ENCODE measurements at places on chromosomes 16 and 17.

- DNase-seq = no peak
These were observed 1.6 kb downstream of the RND2 start for GRCh38 chr17:43026595-43026994.

- DNase-seq = no peak
These were observed 72.6 kb upstream of the CDH5 start for GRCh38 chr16:66293932-66294331.

GRCh38 chr17:39963829-39964228 lies 1.0 kb downstream of the GSDMA start:
- no peak for DNase-seq

DNA sequence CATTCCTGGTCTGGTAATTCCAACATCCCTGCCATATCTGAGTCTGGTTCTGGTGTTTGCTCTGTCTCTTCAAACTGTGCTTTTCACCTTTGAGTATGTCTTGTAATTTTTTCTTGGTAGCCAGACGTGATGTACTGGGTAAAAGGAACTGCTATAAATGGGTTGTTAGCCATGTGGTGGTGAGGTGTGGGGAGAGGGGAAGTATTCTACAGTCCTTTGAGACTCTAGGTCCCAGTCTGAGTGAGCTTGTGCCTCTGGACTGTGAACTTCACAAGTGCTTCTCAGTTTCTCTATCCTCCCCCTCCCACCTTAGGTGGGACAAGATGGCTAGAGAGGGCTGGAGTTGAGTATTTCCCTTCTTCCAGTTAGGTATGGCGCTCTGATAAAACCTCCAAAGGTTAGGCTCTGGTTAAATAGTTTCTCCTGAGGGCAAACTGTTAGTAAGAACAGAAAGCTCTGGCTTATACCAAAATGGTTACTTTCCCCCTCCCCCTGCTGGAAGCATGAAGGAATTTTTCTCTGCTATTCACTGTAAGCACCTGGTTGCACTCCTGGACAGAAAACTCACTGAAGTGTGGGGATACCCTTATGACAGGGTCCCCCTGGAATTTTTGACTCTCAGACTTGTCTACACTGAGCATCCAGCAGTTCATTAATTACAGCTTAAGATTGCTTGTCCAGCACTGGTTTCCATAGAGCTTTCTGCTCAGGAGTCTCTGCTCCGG lies 87.8 kb downstream of the MARCHF10 start:
- DNase-seq = no peak

DNA sequence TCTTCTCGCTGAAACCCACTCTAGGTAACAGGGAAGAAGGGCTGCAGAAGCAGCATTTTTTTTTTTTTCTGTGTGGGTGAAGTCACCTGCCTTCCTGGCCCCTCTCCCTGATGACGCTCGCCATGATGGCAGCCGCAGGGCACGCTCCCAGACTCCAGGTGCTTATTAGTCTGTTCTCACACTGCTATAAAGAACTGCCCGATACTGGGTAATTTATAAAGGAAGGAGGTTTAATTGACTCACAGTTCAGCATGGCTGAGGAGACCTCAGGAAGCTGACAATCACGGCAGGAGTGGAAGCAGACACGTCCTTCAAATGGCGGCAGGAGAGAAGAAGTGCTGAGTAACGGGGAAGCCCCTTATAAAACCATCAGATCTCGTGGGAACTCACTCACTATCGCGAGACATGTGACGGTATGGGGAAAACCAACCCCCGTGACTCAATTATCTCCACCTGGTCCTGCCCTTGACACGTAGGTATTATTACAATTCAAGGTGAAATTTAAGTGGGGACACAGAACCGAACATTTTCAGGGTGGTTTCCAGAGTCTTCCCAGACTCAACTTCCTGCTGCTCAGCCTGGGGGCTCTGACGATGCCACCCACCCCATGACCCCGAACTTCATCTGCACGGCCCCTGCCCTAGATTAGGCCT lies 34.9 kb upstream of the NLRP1 start:
- DNase-seq = no peak

DNA sequence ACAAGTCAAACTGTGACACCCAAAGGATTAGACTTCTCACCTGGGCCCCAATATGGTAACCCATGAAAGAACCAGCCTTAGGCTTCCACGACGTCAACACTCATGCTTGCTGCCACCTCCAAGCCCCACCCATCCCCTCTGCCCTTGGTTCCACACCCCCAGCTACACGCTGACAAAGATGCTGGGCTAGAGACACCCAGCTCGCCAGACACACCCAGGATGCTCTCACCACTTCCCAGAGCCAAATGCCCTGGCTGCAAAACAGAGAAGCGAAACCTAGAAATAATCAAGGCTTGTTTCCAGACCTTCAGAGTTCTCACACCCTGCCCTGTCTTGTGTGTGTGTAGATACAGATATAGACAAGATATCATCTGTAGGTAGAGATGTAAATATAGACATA lies 26.0 kb upstream of the ADCY9 start:
- DNase-seq = no peak

GRCh38 chr16:2983706-2984136 lies 3.5 kb upstream of the PKMYT1 start:
- DNase-seq = peak; percentile 68

GRCh38 chr17:78745407-78746088 lies 36.5 kb downstream of the CYTH1 start:
- DNase-seq = no peak

- DNase-seq = no peak
These were observed 18.4 kb upstream of the STAC2 start for GRCh38 chr17:39244016-39244599.

DNA sequence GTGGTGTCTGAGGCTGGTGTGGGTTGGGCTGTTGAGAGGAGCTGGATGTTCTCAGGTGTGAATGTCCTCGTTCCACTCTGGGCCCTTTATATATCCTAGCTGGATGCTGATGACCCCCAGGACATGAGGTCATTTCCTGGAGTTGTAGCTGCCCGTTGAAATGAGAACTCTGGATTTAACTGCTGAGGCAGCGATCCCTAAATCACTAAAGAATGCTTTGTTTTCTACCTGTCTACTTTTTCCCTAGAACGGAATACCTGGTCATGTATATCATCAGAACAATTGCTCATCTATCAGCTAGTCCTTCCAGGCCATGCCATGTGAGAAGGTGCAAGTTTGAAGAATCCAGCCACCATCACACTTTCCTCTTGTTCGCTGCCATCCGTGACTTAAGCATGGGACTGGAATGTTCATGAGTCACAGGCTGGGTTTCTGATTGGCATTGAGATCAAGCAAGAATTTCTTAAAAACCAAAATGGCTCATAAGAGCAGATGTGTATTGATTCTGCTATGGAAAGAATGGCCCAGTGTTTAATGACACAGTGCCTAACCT lies at the start of gene KRTAP2-3:
Gene KRTAP2-3 (minus strand): TSS at position 63 of the 553 bp plus-strand sequence. CDS start 64 bp downstream, outside the sequence.
- no peak for DNase-seq

DNA sequence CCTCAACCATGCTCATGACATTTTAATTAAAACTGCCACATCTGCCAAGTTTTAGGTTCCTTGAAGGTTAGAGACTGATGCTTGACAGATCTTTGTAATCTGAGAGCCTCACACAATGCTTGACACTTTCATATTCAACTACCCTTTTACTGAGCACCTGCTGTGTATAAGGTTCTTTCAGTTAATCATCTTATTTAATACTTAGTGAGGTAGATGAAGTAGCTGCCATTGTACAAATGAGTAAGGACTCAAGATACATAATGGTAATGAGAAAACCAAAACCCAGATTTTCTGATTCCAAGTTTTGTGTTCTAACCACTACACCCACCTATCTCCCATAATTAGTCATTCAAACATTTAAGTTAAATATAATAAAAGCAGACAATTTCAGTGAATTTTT lies 35.4 kb upstream of the ARL6IP1 start:
- no peak for DNase-seq

DNA sequence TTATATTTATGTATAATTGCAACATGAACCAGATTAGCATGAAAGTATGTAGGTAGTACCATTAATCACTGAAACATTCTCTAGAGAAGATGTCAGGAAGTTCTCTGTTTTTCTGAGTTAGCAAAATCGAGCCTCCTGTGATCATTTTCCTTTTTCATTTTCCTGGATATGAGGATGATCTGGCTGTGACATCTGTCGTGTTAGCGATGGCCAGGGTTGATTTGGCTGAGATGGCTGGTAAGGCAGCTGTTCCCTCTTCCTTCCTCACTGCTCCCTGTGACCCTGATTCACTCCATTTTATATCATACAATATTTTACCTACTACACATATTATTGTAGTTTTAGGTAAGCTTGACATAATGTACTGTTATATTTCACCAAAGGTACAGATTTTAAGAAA lies 10.3 kb downstream of the CNTNAP4 start:
- no peak for DNase-seq

GRCh38 chr17:80963812-80964543 lies 27.7 kb upstream of the CHMP6 start:
- DNase-seq = no peak

GRCh38 chr16:30456302-30456701 lies 10.6 kb upstream of the SEPHS2 start:
- no peak for DNase-seq

Measured in NK-92 treated with Interleukin-12 subunit alpha and Interleukin-12 subunit beta, amount 100 ng/mL, for 24 hours (cell line).